ENCODE measurements at places on chromosomes 3 and 15.

DNA sequence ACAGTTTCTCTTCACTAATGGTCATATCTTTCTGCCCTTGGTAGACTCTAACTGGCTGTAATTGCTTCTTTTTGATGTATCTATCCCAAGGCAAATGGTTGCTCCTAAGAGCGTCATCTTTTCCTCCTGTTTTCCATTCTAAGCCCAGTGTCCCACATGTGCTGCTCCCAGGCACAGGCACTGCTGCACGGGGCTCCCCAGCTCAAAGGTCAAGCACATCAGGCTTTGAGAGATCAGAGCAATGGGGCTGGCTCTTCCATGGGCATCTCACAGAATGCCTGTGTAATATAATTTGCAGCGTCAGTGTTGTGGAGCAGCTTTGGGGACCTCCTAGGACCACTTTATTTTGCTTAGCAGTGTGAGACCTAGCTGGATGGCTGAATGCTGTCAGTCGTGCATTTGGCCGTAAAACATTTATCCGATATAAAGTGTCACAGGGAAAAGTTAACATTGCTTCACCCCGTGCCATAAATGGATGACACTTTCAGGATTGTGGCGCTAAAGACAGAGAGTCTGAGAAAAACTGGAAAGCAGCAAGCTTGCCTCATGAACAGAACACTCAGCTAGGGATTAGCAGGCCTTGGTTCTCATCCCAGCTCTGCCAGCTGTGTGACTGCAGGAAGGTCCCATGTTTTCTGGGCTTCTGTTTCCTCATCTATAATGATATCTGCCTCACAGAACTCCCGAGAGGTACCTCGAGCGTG is 277.5 kb upstream of the TBL1XR1 start:
- no peak for DNase-seq

DNA sequence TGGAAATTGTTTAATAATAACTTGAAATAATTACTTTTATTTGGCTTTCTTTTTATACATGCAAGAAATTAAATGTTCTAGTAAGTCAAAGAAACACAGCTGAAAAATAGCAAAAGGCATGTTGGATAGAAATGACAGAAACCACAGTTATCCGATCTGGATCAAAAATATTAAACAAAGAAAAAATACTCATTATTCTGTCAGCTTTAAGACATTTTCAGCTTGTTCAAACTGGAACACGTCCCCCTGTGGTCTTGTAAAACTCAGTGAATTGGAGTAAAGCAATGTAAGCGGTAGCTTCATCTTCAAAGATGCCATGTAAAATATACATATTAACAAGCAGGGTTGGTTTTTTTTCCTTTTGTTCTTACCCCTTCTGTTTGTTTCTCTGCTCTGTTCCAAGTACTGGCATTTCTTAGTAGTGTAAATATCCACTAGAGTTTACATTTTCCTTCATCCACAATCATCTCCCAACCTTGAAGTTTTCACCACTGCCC is 223.4 kb downstream of the IGSF11 start:
- DNase-seq = no peak

- DNase-seq = no peak
These were observed 7.2 kb upstream of the DYNC1LI1 start for GRCh38 chr3:32577581-32578556.

GRCh38 chr3:869269-869668 is 223.6 kb upstream of the CNTN6 start:
- DNase-seq = no peak

Measured in NCI-H345 (cell line).